Stimulated activated CD4-positive, alpha-beta T cell treated with anti-CD3 and anti-CD28 coated beads, TNF-alpha, amount 100 ng/mL, for 1 hour (primary cell): ENCODE measurements at places on chromosomes 5 and 9.

- DNase-seq, result no peak
Measured at GRCh38 chr5:117665121-117665520, 1090.5 kb upstream of the SEMA6A start.

- DNase-seq, result no peak
Measured at GRCh38 chr9:79240774-79241173, 331.0 kb upstream of the TLE4 start.

- DNase-seq, result no peak
Measured at GRCh38 chr9:129972816-129973215, 70.2 kb downstream of the FNBP1 start.

GRCh38 chr9:107704774-107705173 is 215.2 kb upstream of the KLF4 start:
- DNase-seq, result no peak

DNA sequence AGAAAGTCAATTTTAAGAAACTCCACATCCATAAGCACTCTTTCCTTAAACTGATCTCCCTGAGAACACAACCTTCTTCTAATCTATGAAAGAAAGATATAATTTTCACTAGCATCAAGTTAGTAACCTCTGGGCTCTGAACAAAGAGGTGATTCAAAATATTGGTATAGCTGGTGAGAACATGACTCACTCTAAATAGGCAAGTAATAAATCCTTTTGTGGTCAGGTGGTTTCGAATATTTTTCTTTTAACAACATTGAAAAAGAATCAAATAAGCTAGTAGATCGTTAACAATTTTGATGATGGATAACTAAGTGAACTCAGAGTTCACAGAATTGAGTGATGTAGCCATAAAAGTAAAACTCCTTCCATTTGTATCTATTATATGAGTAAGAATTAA is 150.6 kb upstream of the IQGAP2 start:
- no peak for DNase-seq

- DNase-seq, result no peak
Measured at GRCh38 chr9:105114318-105114717, 130.1 kb upstream of the SLC44A1 start.
